ENCODE measurements at places on chromosomes 6 and 20.

GRCh38 chr20:63178446-63178820 lies 37.5 kb downstream of the YTHDF1 start:
- peak; percentile 79 for DNase-seq

GRCh38 chr20:57514273-57514751 lies 10.6 kb downstream of the CTCFL start:
- DNase-seq: peak; percentile 72

- DNase-seq: no peak
These were observed 22.8 kb upstream of the FOXC1 start for GRCh38 chr6:1586861-1587450.

DNA sequence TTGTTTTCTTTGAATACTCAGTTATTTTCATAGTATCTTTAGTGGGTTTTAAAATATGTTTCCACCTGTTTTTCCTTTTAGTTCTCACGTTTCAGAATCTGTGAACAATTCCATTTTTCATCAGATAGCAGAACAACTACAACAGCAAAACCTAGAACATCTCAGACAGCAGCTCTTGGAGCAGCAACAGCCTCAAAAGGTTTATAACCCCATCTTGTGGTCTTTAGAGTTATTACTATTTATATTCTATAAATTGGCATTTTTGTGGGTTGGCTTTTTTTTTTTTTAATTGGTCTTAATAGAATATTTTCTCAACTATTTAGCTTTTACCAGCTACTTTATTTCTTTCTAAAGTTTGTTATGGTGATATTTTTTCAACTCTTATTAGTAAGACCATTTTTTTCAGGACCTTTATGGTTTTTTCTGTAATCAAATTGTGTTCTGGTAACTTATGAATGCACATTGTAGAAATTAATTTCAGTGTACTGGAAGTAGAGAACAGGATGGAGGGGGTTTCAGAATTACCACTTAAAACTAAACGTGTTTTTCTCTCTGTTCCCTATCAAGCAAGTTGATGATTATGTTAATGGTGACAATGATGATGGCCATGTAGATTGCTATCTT lies 72.2 kb downstream of the SCAF8 start:
- DNase-seq: no peak

- no peak for DNase-seq
These were observed 157.4 kb upstream of the TNFAIP3 start for GRCh38 chr6:137709424-137710236.

DNA sequence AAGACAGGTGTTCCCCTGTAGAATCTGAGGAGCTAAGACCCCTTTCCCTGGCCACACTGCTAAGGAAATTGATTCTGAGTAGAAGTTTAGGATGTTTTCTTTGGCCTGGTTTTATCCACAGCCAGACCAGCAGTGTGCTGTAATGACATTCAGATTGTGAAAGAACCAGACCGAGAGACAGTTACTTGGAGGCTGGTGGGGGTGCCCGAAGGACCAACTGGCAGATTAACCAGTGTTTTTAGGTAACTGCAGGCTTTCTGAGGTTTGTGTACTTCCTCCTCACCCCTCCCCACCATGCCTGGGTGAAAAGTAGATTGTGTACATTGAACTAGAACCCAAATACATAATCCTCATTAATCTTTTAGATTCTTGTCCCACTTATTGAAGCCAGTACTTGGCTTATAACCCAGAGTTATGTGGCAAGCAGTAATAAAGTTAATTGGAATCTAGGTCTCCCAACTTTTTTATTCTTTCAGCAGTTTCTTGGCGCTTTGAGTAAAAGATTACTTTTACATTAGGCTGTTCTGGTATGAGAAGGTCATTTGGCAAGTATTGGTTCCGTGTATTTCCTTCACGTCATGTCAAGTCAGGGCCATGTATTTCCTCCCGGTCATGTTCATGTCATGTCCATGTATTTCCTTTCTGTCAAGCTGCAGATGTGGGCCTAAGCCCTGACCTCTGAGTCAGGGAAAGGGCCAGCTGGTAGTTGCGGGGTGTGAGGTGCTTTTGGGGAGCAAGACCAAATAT lies 93.7 kb downstream of the TCP11 start:
- no peak for DNase-seq

- DNase-seq: no peak
These were observed 74.1 kb downstream of the TPBG start for GRCh38 chr6:82437701-82438100.

GRCh38 chr6:113361014-113361645 lies 496.0 kb upstream of the MARCKS start:
- no peak for DNase-seq

DNA sequence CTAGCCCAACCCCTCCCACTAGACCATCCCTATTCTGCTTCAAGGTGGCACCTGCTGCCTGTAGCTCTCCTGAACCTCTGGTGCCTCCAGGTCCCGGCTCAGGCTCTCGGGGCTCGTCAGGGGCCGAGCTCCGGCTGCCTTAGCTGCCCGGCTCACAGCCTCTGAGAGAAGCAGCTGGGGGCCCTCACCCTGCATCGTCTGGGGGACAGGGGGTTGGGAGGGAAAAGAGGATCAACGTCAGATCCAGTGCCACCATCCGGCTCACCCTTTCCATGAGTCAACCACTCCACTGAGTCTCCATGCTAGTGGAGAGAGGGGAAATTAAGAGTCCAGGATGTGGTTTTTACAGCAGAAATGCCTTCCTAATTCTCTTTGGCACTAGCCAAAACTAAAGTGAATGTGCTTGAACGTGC lies 13.0 kb downstream of the BAG6 start:
- no peak for DNase-seq

GRCh38 chr6:127522714-127523113 lies 3.6 kb upstream of the MTCL3 start:
- no peak for DNase-seq

DNA sequence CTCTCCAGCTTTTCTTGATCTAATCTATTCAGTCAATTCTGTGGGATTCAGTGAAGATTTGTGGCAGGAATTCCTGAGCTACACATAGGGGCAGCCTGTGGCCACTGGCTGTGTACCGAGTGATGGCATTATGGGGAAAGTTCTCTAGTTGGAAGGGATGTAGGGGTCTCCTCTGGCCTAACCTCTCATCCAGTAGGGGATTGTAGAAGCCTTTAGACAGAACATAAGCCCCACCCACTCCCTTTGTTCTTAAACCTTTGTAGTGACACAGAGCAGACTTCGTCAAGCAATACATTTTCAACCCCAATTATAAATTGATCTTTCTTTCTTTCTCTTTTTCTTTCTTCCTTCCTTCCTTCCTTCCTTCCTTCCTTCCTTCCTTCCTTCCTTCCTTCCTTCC lies 188.9 kb downstream of the QKI start:
- no peak for DNase-seq

All from ecto neural progenitor cell (in vitro differentiated cells).